ENCODE measurements at places on chromosomes 16 and 17.

DNA sequence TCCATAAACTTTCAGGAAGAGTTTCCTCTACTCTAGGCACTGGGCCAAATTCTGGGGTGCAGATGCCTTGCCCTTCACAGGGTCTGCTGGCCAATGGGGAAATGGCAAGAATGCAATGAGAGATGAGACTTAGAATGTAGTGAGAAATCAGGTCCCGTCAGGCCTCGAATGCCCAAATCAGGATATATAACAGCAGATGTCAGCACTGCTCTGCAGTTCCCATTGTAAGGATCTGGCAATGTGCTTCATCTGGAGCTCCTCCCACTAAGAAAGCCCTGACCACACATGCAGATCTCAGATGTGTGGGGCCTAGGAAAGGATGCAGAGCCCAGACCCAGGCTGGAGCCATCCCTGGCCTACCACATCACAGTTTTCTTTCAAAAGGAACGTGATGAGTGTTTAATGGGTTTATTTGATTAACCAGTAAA is 13.9 kb upstream of the LPCAT2 start:
- peak; percentile 77 for DNase-seq

DNA sequence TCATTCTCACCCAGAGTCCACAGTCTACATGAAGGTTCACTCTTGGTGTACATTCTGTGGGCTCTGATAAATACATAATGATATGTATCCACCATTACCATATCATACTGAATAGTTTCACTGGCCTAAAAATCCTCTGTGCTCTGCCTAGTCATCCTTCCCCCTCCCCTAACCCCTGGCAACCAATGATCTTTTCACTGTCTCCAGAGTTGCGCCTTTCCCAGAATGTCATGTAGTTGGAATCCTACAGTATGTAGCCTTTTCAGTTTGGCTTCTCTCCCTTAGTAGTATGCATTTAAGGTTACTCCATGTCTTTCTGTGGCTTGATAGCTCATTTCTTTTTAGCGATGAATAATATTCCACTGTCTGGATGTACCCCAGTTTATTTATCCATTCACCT is 101.3 kb downstream of the NOG start:
- DNase-seq, result no peak

DNA sequence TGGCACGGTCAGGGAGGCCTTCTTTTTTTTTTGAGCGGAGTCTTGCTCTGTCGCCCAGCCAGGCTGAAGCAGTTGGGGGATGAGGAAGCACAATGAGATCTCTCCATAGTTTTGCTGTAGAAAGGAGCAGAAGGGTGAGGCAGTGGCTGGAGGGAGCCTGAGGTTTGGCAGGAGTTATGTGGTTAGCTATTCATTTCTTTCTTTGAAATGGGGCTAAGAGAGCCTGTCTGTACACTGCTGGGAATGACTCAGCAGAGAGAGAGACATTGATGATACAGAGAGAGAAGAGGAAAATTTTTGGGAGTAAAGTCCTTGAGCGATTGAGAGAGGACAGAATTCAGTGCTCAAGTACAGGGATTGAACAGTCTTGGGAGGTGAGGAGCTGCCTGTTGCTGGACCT is 22.1 kb downstream of the NOS2 start:
- DNase-seq, result no peak

DNA sequence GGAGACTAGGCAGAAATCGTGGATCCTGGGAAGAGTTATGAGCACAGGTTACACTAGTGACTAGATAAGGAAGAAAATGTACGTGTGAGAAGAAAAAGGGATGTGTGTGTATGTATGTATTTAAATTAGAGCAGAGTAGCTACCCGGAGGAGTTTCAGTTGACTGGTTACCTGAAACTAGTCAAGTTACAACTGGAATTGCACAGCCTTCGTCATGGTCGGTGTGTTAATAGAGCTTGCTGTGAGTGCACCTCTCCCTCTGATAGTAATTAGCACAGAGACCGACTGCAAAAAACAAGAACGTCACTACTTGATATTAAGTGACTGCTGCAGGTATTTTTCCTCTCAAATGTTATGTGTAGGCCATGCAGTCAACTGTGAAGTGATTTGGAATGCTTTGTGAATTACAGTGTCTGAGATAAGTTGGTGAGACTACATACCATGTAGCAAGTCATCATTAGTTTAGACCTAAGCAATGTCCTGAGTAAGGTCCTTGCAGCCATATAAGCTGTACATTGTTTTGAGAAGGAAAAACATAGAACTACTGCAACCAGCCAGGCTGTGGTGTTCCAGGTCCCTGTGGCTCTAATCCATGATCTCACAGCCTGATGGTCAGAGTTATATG is 95.7 kb downstream of the WNT3 start:
- no peak for DNase-seq

DNA sequence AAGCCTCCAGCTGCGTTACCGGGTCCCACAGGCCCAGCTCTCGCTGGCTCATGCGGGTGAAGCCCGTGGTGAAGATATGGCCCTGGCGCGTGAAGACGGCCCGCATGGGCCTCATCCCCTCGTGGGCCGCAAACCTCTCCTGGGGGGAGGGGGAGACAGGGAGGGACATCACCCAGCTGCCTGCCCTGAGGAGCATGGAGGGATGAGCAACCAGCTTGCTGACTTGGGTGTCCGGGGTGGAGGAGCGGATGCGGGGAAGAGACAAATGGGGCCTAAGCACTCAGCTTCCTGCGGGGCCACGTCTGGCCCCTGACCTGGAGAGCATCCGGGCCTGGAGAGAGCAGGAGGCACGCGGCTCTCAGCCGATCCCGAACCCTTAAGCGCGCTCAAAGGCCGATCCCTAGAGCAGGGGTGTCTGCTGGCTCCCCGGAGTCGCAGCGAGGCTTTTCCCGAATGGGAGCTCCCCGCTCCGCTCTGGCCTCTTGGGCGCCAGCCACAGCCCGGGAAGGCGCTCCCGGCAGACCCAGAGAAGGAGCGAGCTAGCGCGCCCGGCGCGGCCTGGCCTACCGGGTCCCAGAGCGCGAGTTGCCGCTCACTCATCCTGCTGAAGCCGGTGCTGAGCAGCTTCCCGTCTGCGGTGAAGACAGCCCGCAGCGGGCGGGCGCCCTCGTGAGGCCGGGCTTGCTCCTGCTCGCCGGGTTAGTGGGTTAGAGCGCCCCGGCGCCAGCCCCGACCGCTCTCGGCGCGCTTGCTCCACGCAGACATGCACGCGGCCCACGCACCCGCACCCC is 5.0 kb downstream of the CORO6 start:
- peak; percentile 29 for DNase-seq

- DNase-seq, result no peak
These were observed 165.1 kb downstream of the PPM1E start for GRCh38 chr17:58920773-58921172.

- DNase-seq, result no peak
These were observed 14.8 kb downstream of the MYOCD start for GRCh38 chr17:12680407-12680897.

- no peak for DNase-seq
These were observed 135.1 kb upstream of the NOL11 start for GRCh38 chr17:67582673-67583081.

- no peak for DNase-seq
These were observed 38.4 kb downstream of the TSC2 start for GRCh38 chr16:2086106-2086742.

DNA sequence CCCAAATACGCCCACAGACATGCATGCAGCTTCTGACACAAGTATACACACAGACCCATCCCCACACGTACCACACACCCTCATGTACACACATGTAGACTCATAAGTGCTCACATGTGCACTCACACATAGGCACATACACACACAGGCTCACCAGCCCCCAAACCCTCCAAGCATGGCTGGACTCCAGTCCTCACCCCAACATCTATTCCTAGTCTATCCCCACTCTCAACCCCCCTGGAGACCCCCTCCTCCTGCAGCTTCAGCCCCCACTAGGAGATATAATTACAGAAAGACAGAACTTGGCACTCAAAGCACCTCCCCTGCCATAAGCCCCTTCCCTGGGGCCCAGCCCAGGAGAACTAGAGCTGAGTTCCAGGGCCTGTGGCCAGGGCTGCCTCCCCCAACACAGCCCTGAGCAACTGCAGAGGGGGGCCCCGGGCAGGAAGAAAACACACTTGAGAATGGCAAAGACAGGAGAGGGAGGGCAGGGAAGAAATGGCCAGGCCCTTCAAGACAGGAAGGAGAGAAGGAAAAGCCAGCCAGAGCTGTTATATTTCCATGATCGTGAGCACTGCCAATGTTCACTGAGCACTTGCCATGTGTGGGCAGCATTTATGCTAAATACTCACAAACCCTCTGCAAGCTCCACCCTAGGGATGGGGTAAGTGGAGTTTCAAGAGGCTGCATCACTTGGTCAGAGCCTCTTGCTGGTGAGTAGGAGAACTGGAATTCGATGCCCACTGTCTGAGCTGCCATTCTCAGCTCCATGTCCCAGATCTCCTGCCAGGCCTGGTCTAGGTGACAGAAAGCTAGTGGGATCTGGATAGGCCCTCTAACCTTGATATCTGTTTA is 224.5 kb downstream of the ZNF423 start:
- no peak for DNase-seq

DNA sequence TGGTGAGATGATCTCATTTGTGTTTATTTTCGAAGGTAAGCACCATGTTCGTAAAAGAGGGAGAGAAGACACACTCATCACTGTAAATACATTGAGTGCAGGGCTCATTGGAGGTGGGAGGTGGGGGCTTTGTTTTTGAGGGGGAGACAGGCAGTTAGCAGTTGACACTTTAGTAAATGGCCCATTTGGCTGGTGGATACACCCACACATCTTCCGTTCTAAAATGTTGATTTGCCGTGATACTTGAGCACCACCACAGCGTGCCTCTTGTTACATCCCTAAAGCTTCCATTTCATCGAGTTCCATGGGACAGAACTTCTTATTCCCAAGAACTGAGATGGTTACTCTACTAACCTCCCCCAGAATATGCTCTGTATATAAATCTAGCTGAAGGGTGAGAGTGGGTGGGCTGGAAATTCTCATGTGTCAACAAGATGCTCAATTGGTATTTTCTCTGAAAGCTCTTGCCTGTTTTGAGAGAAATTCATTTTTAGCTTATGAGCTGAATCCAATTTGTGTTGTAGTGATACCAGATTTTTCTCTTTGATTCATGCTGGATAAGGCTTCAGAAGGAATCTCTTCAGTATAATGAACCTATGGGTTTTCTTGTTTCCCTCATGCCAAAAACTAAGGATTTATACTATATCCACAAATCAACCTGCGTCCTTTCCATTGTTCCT is 314.3 kb downstream of the RBFOX1 start:
- DNase-seq, result no peak

GRCh38 chr16:80655751-80656150 is 115.0 kb downstream of the DYNLRB2 start:
- DNase-seq, result no peak

GRCh38 chr16:56672761-56673536 is 3.3 kb downstream of the MT1H start:
- no peak for DNase-seq

DNA sequence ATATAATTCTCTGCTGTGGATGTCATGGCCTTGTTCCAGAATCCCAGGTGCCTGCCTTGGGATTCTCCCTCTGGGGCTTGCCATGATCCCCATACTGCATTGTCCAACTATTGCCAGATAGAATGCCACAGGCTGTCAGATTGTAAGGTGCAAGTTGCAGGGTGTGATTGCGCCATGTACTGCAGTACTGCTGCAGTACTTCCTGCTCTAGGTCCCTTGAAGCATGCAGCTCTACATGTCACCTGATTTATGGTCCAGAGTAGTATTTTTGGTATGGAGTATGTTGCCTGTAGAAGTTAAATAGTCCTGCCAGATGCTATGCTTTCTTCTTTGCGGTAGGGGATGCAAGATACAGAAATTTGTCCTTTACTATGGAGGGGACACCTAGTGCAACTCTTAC is 7.0 kb upstream of the SLFN5 start:
- no peak for DNase-seq

DNA sequence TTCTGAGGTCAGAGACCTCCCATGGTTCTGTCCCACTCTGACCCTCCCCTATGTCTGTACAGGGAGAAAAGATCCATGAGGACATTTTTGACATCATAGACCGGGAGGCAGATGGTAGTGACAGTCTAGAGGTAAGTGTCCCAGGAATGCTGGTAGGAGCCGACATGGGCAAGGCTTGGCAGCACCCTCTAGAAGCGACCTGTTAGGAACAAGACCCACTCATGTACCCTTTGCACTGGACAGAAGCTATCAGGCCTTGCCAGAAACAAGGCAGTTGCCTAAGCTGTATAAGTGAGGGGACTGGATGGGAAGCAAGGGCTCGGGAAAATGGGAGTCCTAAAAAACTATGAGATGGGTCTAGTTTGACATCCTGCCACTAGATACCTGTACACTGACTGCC is 2.5 kb downstream of the TUBG1 start:
- no peak for DNase-seq

DNA sequence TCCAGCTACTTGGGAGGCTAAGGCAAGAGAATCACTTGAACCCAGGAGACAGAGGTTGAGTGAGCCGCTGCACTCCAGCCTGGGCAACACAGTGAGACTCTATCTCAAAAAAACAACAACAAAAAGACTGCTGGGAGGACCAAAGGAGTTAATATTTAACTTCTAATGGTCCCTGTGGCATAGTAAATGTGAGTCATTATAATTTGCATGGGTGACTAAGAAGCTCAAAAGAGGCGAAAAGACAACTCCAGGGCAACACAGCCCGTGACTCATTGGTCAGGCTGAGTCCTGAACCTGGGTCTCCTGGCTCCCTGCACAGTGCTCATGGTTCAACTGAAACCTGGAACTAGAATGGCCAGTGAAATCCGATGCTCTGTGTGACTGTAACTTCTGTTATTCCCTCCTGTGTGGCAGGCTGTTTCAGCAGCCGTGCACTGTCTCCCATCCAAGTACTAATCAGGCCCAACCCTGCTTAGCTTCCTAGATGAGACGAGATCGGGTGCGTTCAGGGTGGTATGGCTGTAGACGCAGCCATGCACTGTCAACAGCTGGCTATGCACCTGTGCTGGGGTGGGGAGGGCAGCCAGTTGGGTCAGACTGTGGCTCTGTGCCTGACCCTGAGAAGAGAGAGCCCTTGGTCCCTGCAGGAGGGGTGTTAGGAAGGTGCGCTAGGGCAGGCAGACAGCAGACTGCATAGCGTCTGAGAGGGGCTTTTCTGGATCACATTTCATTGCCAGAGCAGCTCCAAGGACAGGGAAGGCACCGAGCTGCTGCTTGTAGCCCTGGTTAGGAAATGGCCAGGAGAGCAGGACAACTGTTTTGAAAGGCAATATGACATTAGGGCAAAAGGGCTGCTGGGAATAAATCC is 14.5 kb upstream of the GPRC5C start:
- DNase-seq, result no peak

DNA sequence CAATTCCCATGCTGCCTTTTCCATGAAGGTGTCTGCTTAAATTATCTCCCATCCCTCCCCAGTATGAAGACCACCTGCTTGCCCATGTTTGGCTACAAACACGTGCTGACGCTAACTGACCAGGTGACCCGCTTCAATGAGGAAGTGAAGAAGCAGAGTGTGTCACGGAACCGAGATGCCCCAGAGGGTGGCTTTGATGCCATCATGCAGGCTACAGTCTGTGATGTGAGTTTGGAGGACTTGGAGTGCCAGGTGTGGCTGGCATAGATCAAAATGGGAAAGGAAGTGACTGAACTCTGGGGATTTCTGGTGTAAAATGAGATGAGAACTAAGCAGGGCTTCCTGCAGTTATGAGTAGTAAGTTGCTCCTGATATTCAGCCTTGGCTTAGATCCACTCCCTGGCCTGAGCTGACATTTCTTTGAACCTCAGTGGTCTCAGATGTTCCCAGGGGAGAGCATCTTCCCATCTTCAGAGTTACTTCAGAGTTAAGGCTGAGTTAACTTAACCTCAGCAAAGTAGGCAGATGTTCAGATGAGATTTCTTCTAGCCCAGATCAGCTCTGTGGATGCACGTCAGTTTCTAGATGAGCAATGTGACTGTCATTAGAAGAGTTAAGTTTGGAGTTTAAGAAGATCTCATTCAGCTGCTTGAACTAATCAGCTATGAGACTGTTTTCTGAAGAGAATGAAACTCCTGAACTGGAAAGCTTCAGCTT is 32.7 kb downstream of the ITGB3 start:
- no peak for DNase-seq

- DNase-seq, result no peak
These were observed 46.4 kb downstream of the COTL1 start for GRCh38 chr16:84571506-84571905.
